Stimulated activated CD8-positive, alpha-beta memory T cell treated with anti-CD3 and anti-CD28 coated beads, Interleukin-4, amount 100 ng/mL, for 24 hours (primary cell): ENCODE measurements at places on chromosomes 2 and 18.

GRCh38 chr2:79782576-79783452 is 270.0 kb downstream of the CTNNA2 start:
- DNase-seq, result no peak

DNA sequence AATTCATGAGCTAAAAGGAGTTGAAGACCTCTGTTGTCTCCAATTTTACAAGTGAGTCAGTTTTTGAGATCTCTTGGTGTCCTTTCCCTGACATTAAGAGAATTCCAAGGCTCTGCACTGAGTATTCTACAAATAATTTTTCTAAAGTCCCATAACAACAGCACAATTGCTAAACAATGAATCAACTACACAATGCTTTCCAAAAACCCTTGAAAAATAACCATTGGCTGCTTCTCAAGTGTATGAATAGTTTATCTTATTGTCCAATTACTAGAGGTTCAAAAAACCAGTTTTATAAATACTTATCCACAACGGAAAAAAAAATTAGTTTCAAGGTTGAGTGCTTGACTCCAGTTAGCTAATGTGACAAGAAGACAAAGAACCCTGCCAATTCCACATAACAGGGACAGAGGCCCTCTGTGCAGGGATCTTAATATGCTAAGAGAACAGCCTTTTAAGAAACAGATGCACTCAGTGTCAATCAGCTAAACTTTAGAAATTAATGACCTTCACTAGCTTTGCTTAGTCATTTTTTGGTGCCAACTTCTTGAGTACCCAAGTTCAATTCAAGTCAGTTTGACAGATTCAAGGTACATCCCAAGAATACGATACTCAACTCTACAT is 266.6 kb upstream of the CYP26B1 start:
- no peak for DNase-seq

DNA sequence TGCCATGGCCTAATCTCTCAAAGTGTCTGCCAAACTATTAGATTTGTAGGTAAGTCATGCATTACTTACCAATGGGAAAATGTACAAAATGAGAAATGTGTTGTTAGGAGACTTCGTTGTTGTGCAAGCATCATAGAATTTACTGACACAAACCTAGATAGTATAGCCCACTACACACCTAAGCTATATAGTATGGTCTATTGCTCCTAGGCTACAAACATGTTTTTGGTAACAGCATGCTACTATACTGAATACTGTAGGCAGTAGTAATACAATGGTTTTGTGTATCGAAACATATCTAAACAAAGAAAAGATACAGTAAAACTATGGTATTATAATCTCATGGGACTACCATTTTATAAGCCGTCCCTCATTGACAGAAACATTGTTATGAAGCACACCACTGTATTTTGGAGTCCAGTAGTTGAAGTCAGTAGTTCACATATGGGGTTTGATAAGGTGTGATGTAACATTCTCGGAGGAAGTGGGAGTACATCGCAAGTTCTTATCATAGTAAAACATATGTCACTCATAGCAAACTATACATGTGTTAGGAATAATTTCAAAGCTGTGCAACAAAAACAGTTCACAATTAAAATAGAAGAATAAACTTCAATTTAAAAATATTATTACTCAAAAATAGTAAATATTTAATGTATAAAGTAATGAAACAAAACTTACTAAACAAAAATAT is 12.0 kb upstream of the GTF2A1L start:
- DNase-seq, result no peak

- no peak for DNase-seq
Observed at GRCh38 chr2:98757904-98758421, 27.0 kb upstream of the MGAT4A start.

GRCh38 chr2:28662044-28662443 is 89.6 kb upstream of the PPP1CB start:
- DNase-seq, result no peak

- no peak for DNase-seq
Observed at GRCh38 chr2:86368161-86368824, 30.9 kb upstream of the REEP1 start.

DNA sequence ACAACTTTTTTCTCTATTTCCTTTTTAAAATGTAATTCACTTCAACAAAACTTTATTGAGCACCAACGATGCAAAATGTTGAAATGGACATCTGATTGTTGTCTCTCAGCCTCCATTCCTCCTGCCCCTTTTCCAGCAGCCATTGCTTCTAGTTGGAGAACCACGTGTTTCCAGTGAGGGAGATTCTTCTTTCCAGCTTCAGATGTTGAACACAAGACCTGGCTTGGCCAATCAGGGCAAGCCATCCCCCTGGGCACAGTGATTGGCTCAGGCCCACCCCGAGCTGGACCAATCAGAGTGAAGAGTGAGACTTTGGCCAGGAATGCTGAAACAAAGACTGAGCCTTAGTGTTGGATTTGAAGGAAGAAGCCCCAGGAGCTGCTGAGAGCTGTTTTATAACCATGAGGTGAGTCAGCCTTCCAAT is 59.0 kb downstream of the E2F6 start:
- DNase-seq, result no peak

GRCh38 chr2:148726228-148726627 is 81.7 kb downstream of the EPC2 start:
- no peak for DNase-seq

- no peak for DNase-seq
Observed at GRCh38 chr2:174177316-174177890, 70.9 kb downstream of the OLA1 start.

- no peak for DNase-seq
Observed at GRCh38 chr2:239583879-239584859, 183.3 kb upstream of the HDAC4 start.

- DNase-seq, result no peak
Observed at GRCh38 chr2:190655113-190655512, 6.2 kb downstream of the NAB1 start.

GRCh38 chr2:115691409-115691808 is 1249.0 kb downstream of the DPP10 start:
- DNase-seq, result no peak

GRCh38 chr2:146365041-146365440 is 1479.8 kb upstream of the ACVR2A start:
- DNase-seq, result no peak

DNA sequence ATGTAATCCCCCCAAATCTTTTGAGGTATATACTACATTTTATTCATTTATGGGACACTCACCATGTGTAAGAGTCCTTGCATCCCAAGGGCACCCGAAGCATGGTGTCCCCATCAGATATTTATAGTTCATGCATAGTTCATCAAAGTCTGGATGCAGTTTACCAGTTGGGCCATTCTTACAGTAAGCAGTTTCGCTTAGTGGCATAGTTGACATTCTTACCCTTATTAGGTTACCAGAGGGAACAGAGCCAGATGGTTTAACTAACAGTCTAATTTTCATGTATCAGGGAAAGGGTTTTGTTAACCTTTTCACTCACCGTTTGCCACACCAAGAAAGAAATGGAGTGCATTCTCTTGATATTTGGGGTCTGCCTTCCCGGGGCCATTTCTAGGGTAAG is 7.1 kb downstream of the ZNF407 start:
- DNase-seq, result no peak

GRCh38 chr18:70431203-70431624 is 142.4 kb downstream of the SOCS6 start:
- DNase-seq, result no peak

DNA sequence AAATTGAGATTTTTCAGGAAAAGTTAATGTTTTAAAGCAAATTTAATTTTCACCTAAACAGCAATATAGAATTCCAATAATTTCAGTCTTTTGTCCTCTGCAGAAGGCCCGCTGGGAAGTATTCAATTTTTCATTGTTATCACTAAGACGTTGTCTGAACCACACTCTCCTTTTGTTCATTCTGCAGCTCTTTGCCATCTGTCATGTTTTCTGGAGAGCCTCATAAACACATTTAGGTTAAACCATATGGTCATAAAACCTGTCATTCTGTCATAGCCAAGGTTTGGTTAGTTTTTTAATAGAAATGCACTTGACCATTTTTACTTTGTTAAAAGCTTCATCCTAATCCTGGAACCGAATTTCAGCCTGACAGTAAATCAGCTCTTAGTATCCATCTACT is 54.0 kb upstream of the PGAP1 start:
- DNase-seq, result no peak

DNA sequence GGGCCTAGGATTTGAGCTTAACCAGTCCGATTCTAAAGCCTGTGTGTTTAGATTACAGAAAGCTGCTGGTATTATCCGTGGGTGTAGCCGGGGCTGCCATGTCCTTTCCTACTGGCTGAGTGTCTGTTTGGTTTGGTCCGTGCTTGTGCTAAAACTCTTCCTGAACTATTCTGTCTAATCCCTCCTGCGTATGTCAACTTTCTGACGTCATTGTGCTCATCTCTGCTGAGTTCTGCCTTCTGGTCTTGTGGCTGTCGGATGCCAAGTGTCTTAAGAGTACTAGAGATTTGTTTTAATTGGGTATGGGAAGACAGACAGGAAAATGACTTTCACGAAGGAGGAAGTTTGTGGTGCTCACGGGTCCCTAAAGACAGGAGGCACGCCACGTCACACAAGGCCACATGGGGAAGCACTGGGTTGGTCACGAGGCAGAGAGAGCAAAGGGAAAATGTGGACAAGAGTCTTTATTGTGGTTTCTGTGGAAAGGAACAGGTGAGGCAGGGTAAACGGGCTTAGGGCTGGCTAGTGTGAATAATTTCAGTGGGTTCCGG is 31.8 kb upstream of the NTSR2 start:
- DNase-seq, result no peak

GRCh38 chr2:44291281-44292248 is 16.3 kb downstream of the SLC3A1 start:
- no peak for DNase-seq

DNA sequence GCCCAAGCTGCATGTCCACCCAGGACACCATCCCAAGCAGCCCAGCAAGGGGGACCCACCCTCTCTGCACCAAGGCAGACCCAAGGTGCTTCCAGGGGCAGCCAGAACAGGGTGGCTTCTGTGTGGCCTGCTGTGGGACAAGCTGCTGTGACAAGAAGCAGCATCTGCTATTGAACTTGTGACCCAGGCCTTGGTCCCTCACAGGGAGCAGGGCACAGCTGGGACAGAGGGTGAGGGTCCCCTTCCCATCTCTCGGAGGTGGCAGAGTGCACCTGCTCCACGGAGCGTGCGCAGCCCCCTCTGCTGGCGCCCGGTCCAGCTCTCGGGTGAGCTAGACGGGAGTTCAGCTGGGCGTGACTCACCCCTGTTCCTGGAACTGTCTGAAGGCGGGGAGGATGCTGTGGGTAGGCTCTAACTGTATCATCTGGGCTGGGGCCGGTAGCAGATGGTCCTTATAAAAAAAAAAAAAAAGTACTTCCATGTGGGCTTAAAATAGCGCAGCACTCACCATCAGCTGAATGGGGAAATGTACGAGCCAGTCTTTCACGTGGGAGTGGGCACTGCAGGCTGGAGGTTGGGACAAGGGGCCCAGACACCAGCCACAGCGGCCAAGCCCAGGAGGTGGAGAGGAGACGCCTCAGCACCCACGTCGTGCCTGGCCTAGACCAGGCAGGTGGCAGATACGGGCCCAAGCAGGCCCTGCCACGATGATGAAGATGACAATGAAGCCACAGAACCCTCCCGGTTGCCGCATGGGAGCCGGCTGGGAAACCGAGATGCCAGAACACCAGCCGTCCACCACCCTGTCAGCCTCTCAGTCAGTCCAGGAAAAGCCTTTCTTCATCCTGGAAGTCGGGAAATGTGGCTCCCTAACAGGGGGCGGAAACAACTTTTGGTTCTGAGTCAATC is 136.8 kb upstream of the ID2 start:
- peak; percentile 80 for DNase-seq
